ENCODE measurements at places on chromosomes 7 and 10.

DNA sequence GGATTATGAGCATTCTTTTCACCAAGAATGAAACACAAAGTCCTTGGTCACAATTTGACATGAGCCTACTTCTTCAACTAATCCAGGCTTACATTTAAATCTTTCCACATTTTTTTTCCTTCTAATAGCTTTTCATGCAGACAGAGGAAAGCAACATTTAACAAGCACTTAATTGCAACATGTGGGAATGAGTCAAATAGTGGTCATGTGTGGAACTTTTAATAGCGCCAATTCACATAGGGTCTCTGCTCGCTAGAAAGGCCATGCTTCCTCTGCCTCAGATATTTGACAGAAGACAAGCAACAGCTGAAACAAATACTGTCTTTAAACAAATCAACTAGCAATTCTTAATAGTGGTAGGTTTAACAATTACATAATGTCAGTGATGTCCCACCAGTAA is 285.9 kb upstream of the ETV1 start:
- no peak for DNase-seq

DNA sequence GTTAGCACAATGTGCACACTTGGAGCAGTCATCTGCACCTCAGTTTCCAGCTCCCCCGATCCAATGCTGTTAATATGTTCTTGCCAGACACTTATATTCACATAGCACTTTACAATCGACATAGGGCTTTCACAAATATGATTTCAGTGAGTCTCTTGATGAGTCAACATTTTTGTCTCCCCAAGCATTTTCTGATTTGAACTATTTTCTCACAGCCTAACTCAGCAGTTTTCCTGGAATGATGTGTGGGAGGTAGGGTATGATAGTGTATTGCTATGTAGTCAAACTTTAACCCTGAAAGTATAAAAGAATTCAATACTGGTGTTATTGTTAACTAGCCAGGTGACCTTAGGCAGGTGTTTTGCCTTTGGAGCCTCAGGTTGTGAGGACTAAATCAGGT is 82.5 kb upstream of the LRGUK start:
- no peak for DNase-seq

DNA sequence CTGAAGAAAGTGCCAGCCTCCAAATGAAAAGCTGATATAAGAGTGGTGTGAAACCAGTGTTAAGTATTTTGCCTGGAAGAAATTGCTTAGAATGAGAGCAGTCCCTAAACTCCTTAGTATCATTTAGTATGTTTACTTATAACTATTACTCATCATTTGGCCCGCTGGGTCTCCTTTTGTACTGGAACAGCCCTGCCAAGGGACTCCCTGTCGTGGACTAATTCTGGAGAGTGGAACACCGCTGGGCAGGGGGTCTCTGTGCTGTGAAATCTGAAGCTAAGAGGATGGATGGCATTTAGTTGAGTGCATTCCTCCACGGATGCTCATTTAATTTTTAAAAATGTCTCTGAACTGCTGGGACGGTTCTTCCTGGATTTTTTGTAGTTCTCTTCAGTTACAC is 889.9 kb upstream of the C7orf33 start:
- no peak for DNase-seq

DNA sequence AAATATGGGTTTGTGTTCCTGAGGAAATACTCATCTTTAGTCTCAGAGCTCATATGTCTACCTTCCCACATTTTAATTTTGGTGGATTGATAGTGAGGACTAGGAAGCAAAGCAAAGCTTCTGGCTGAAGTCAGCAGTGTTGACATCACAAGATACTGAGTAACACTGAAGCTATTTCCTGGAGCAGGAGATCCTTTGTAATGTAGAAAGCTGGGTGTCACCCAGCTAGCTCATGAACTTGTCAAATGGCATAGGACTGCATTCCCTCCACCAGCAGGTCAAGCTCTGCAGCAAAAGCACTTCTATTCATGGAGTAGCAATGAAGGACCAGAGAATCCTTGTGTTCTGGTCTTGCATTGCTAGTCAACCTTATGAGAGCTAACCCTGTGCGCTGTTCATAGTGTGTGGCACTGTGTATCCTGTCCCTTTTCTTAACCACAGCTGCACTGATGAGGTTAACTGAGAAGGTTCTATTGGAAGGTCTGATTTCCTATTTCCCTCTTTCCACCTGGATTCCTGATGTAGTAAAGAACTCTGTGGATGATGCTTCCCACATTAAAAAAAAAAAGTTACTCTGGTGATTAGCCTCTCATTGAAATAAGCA is 94.8 kb upstream of the ZNF804B start:
- DNase-seq, result no peak

- DNase-seq, result no peak
Measured at GRCh38 chr10:129497013-129497412, 30.0 kb downstream of the MGMT start.

GRCh38 chr10:84329986-84330651 is 1.7 kb downstream of the CCSER2 start:
- DNase-seq, result no peak

GRCh38 chr10:3954615-3955014 is 169.6 kb upstream of the KLF6 start:
- no peak for DNase-seq

- DNase-seq, result no peak
Measured at GRCh38 chr10:31381171-31381570, 62.2 kb downstream of the ZEB1 start.

GRCh38 chr7:36896418-36896817 is 172.1 kb upstream of the AOAH start:
- DNase-seq, result no peak

Data from NCI-H1694 treated with DMSO at 0.1 percent for 48 hours (cell line).